Kidney epithelial cell (primary cell): ENCODE measurements at places on chromosomes 16 and 17. TPM values are rescaled to one million over a fixed set of nuclear protein-coding genes. Genes with fewer than 3 reads are reported as not detected.

DNA sequence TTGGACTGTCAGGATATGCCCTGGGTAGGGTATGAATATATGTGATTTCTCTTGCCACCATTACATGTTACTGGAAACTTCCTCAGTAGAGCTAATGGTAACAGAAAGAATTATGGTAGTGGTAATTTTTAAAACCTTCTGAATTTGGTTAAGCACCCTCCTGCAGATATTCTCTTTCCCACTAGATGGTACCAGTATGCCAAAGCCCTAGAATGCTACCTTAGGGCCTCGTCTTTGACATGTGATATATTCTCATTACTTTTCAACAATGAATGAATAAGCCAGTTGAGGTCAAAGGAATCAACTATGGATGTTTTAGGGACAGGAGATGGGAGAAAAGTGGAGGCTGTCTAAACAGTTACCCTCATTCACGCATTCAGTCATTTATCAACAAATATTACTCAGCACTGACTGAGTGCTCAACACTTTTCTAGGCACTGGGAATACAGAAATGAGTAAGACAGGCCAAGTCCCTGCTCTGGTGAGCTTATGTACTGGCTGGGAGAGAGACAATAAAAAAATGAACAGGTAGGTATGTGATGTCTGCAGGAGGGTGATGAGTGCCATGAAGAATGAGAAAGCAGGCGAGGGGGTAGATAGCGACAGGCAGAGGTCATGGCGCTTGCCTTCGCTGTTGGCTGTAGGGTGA is 14.7 kb downstream of the CDH13 start:
- DNase-seq: no peak

The FOXL1 gene
- 9.0 and 9.2 TPM in 2 replicates for total RNA-seq

DNA sequence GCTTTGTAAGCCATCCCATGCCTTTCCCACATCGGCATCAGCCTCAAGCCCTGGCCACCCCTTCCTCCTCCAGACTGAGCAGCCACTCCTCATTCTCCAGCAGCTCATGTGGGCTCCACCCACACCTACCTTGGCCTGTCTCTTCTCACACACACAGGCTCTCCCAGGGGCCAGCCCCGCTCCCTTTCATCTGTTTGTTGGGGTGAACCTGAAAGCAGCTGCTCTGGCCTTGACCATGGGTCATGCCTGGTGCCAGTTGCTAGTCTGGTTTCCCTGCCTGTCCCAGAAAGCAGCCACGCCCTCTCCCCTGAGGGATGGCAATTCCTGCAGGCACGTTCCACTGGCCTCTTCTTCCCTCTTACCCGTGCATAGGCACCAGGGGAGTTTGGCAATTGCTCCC is 11.4 kb upstream of the TMEM238L start:
- no peak for DNase-seq

The KRT14 gene
- not detected in 2 replicates for total RNA-seq

- DNase-seq: no peak
Measured at GRCh38 chr17:39225959-39226683, 376 bp upstream of the STAC2 start.

DNA sequence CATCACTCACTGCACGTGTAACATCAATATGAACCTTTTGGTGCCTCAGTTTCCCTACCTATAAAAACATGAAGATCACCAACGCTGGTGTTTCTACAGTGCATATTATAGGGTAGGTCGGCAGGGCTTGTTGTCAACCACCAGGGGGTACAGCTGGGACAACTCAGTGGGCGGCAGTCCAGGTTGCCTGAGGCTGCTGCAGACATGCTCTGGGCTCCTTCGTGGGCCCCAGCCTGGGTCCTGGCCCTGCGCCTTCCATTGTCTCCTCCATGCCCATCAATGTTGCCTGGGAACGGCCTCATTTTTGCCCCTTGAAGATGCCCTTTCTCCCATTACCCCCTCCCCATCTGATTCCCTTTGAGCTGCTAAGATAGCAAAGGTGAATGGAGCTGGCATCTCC is 89.8 kb downstream of the GSG1L start:
- DNase-seq: no peak

DNA sequence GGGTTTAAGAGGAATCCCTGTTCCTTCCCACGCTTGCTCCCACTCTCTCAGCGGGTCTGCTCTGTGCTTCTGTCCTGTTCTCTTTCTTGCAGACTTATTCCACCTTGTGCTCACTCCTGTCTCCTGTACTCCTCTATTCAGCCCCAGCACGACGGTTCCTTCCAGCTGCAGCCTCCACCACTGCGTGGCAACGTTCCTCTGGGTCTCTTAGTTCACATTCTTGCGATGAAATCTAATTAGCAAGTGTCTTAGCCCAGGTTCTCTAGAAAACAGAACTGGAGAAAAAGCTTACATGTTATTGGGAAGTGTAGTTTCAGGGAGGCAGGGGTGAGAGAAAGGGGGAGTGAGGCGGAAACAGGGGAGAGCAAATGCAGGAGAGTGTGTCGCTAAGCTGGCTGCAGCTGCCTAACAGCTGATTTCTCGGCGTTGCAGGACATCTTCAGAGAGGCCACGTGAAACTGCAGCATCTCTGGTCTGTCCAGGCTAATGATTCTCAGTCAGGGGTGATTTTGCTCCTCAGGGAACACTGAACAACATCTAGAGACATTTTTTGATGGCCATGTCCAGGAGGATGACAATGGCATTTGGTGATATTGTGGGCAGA is 213.2 kb upstream of the NLRP1 start:
- DNase-seq: no peak

- DNase-seq: no peak
Measured at GRCh38 chr16:68298907-68299561, 11.7 kb downstream of the SLC7A6OS start.

DNA sequence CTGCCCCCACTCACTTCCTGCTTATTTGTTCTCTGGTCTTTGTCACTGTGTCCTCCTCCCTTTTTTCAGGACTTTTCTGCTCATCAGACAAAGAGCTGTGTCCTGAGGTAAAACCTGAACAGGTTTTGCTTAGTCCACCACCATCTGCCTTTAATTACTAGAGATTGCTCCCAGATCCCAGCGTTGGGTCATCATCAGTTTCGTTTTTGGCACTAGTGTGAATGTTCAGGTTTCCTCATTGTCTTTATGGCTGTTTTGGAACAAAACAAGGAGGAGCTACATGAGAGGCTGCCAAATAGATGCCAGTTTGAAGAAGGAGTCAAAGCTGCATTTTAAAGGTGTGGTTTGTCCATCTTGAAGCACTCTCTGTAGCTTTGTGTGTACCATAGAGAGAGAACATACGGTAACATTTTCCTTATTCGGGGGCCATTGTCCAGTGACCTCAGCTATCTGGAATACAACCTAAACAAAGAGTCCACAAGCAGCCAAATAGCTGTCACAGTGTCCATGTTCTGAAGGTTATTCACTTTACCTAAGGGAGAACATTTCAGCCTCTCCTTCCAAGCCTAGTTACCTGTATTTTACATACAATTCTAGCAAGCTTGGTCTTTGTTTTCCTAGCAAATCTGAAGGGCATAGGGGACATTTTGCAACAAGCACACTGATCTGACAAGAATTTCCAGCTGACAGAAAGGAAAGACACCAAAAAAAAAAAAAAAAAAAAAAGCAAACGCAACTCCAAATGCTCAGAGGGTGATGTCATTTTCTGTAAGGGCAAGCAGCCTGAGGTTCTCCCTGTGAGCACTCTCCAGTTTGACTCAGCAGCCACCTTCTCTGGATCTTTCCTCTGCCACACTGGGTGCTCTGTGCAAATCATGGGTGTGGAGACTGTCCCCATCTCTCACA is 196.1 kb downstream of the NTN1 start:
- no peak for DNase-seq
